ENCODE measurements at places on chromosomes 6 and 20.

DNA sequence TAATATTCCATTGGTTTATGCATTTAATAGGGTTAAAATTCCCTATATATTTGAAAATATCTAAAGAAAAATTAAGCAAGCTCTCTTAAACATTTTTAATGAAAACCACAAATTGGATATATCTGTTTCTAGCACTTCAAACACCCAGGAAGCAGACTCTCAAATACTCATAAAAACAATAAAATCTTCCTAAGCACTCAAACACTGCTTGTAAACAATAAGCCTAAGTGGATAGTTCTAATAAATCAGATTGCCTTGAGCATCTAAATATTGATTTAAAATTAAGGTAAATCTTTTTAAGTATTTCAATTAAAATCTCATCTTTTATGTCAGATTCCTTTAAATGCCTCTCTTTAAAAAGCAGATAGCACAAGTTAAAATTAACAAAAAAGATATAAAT is 254.4 kb downstream of the KCNQ5 start:
- DNase-seq = no peak

GRCh38 chr6:54335871-54336270 is 27.6 kb downstream of the TINAG start:
- DNase-seq = peak; percentile 98

DNA sequence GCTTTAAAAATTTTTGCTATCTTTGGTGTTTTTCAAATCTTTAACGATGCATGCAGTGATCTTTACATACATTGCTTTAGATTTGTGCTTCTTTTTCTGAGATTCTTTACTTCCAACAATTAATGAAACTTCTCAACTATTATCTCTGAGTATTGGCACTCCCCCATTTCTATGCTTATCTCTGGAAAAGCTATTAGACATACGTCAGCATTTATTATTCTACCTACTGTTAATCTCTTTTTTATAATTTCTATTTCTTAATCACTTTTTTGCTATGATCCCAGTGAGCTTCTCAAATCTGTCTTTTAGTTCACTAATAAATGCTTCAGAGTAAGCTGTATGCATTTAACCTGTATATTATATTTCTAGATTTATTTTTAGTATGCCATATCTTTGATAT is 264.2 kb upstream of the TFAP2D start:
- DNase-seq = no peak

GRCh38 chr20:37452236-37452635 is 68.8 kb upstream of the NNAT start:
- no peak for DNase-seq

DNA sequence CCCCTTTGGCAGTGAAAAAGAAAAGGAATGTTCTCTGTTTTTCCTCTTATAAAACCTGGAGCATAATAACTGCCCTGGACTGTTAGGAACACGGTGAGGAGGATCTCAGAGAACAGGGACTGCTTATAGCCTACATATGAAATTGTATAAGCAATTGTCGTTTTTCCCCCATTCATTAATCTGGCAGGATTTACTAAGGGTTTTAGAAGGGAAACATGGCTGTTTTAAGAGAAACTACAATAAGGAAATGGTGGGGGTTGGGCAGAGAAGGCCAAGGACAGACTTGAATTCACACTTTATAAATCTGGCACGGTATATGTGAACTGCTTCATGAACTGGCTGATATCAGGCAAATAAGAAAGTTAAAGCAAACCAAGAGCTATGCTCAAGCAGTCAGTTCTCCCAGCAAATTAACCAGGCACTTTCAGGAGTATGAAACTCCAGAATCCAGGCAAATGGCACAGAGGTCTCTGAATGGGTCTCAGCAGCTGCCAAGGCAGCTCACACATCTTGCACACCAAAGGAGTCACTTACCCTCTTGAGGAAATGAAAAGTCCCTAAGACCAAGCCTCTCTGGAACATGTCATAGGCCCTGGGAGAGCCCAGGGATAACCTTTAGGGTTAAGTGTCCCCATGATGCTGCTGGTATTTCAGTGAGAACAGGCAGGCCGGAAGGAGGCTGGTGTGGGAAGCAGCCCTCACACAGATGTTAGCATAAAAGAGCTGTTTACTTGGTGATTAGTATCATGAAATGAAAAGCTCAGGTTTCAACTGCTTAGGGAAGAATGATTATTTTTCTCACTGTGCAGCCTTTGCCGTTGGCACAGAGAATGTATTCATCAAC is 260.5 kb upstream of the MARCKS start:
- peak; percentile 56 for DNase-seq

- DNase-seq = no peak
These were observed 37.8 kb downstream of the ZNF451 start for GRCh38 chr6:57127763-57128162.

GRCh38 chr6:144149894-144150709 is at the start of gene STX11:
Gene STX11, plus strand, starts transcription at chr6:144150517. Its CDS starts 36,111 bp downstream, at chr6:144186628.
- peak; percentile 48 for DNase-seq

GRCh38 chr20:17726902-17727301 is 27.1 kb downstream of the BANF2 start:
- no peak for DNase-seq
